ENCODE measurements at places on chromosomes 1 and 21. TPM values are rescaled to one million over a fixed set of nuclear protein-coding genes. Genes with fewer than 3 reads are reported as not detected.

CELSR2 gene
- 1.5 TPM for total RNA-seq

LORICRIN gene
- not detected for total RNA-seq

GRCh38 chr1:231776757-231777062 is 150.1 kb downstream of the DISC1 start:
- DNase-seq = peak; percentile 73
- H3K27ac ChIP-seq = no peak overlapping the region
- no peaks in the 10 kb centered on the region for H3K27me3 ChIP-seq
- no peak overlapping the region for H3K4me3 ChIP-seq

AMY2A gene
- total RNA-seq = not detected

TBX19 gene
- total RNA-seq = 1.1 TPM

- no peak overlapping the region for H3K4me3 ChIP-seq
- H3K27ac ChIP-seq = no peak overlapping the region
- no peak for DNase-seq
- no peaks in the 10 kb centered on the region for H3K36me3 ChIP-seq
- H3K27me3 ChIP-seq = peaks cover 7% of the 10 kb centered on the region
Measured at GRCh38 chr1:245420926-245421325, 266.1 kb downstream of the KIF26B start.

F3 gene
- total RNA-seq = 7.4 TPM

DNA sequence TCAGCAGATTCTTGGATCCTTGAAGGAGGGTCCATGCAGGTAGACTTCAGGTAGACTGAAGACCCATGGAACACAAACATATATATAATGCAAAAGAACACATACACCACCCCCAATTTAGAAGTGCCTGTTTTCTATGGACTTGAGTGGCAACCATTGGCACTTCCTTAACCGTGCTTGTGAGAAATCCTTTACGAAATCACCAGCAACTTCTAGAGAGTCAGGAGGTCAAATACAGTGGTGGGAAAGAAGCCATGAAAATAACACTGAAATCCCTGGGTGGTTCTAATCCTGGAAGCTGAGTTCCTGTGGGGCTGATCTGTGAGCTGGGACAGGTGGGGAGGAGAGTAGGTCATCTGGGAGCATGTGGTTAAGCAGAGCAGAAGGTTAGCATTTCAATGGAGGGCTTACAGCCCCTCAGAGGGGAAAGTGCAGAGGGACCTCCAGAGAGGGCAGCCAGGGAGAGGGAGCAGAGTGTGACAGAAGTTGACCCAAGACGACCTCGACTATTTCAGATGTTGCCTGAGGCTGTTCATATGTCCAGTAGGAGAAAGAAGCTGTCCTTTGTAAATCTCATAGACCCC is 13.0 kb upstream of the IL10 start:
- no peak overlapping the region for H3K27ac ChIP-seq
- no peaks in the 10 kb centered on the region for H3K4me1 ChIP-seq
- H3K4me3 ChIP-seq = no peak overlapping the region
- H3K36me3 ChIP-seq = no peaks in the 10 kb centered on the region
- H3K27me3 ChIP-seq = peaks cover 2% of the 10 kb centered on the region
- peak; percentile 66 for DNase-seq

OLFML2B gene
- total RNA-seq = 49.9 TPM

GRCh38 chr1:21217812-21218596 is 41.3 kb upstream of the EIF4G3 start:
- H3K4me3 ChIP-seq = no peak overlapping the region
- peak; percentile 80 for DNase-seq
- H3K4me1 ChIP-seq = no peaks in the 10 kb centered on the region
- no peak overlapping the region for H3K27ac ChIP-seq
- peaks cover 17% of the 10 kb centered on the region for H3K36me3 ChIP-seq

DNA sequence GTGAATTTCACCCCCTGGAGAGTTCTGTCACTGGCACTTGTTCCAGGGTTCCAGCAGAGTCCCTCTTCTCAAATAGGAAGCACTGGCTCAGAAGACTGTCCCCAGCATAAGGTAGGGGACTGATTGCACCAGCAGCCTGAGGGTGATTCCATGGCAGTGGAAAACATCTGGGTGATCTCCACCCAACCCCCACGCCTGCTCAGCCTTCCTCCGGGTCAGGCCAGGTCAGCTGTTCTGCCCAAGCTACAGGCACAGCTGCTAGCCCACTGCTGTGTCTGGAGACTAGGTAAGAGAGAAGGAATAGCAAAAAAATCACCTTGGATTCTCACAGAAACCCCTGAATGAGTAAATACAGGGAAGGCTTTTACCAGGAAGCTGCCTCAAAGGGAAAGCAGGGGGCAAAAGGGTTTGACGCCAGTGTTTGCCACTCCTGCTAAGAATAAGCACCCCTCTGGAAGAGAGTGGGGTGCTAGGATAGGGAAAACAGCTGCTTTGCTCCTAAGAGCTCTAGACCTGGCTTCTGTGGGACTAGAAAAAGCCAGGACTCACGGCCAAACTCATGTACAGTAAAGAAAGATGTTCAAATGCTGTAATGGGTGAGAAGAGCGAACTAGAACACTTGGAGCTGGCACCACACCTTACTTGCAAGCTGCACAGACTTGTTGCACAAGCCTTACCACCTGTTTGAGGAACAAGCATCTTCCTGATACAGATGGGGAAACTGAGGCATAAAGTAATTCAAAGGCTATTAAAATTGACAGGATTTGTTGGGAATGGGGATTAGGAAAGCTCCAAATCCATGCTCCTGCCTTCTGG is 1.0 kb upstream of the DENND2D start:
- peak; percentile 63 for DNase-seq
- no peak overlapping the region for H3K27ac ChIP-seq
- H3K27me3 ChIP-seq = peaks cover 4% of the 10 kb centered on the region
- no peaks in the 10 kb centered on the region for H3K4me1 ChIP-seq
- H3K4me3 ChIP-seq = no peak overlapping the region

DNA sequence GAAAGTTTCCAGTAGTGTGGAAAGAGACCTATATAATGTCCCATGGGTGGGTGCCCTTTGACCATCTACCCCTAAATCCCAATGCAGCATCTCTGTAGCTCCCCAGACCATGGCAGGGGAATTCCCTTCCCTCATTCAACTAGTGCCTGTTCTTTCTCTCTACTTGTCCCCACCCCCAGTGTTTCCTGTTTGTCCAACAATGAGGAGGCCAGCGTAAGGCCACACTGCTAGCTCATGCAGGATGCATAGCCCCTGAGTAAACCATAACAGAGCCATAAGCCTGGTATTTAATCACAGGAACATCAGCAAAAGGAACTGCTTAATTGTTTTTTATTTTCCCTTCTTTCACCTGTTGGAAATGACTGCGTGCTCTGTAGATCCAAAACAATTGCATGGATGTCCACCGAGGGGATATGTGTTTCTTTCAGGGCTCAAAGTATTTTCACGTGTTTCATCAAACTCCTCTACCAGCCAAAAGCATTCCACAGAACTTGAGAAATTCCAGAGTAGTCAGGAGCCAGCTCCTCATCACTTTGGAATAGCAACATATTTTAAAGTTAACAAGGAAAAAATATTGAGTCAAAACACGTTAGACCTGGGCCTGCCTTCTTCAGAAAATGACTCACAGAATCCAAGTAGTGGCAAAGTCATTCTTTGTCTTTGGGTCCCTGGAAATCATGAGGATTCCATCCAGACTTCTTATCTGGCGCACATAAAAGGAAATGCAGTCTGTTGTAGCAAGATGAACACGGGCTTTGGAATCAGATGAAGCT is 162.5 kb upstream of the SGIP1 start:
- peak overlapping the region; percentile 77 for H3K27ac ChIP-seq
- H3K36me3 ChIP-seq = peaks cover 45% of the 10 kb centered on the region
- H3K4me1 ChIP-seq = peaks cover 45% of the 10 kb centered on the region
- no peak overlapping the region for H3K4me3 ChIP-seq

DNA sequence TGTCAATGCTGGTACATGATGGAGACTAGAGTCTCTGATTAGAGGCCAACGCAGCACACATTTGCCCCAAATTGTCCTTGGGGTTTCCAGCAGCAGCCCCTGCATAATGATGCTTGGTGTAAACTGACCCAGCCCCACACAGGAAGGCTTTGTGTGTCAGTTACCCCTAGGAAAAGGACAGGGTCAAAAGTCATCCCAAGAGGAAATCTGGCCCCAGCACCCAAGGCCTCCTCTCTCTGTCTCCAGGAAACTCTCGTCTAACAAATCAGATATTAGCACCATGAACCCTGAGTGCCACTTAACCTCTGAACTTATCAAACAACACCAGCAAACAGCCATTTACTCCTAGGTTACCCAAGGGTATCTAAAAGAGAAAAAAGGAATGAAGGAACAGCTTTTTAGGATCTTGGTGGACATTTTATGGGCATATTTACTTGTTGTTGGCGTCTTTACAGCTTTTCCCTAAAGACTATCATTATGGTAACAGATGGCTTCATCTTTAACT is 84.5 kb downstream of the PSMG1 start:
- no peak overlapping the region for H3K27ac ChIP-seq
- DNase-seq = no peak
- peaks cover 16% of the 10 kb centered on the region for H3K27me3 ChIP-seq
- no peak overlapping the region for H3K4me3 ChIP-seq
